ENCODE measurements at places on chromosomes 11 and 22.

DNA sequence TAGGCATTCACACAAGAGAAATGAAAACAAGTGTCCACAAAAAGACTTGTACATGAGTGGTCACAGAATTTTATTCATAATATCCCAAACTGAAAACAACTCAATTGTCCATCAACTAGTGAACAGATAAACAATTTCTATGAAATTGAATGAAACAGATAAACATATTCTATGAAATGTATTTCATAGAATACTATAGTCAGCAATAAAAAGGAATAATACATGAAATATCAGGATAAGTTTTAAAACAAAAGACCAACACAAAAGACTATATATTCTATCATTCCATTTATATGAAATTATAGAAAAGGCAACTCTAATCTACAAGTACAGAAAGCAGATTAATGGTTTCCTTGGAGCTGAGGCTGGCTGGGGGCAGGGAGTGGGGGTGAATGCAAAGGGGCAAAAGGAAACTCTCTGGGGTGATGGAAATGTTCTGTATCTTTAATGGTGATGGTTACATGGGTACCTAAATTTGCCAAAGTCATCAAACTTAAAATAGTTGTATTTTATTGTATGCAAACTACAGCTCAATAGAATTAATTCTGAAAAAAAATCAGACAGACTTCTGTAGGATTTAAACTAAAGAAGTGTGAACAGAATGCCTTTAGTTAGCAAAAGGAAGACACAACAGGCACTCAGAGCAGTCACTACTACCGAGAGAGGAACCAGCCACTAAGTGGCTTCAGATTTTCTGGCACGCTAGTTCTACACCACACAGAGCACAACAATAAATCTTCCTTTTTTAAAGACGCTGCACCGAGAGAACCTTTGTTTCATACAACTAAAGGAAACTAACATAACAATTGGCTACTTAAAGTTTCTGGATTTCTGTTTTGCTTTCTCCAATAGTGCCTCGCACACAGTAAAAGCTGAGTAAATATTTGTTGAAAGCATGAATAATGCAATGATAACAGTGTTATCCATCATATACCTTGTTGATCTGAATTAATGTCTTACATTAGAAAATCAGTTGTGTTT is 15.4 kb downstream of the CCDC34 start:
- no peak for DNase-seq

GRCh38 chr11:2728663-2729332 is 29.0 kb upstream of the KCNQ1OT1 start:
- no peak for DNase-seq

DNA sequence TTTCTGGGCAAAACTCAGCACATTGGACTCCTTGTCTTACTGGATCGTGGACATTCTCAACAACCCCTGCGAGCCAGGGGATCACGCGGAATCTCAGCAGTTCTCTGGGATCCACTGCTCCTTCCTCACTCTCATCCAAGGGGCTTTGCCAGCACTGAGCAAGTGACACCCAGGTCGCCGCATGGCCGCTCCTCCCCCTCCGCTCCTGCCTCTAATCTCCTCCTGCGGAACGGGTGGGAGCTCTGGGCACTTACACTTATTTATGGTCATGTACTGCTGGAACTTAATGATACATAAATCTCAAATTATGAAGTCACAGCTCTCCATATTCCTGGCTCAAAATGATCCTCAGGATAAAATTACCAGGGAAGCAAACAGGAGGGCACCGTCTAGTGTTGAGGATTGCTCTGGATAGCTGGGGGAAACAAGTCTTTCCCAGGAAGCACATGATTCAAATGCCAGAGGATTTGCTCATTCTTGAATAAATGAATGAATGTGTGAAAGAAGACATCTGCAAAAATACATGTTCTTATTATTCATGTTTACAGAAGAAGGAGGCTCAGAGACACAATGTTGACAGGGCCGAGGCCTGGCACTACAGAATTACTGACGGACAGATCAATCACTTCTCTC is 1077.3 kb downstream of the TBC1D22A start:
- peak; percentile 74 for DNase-seq

DNA sequence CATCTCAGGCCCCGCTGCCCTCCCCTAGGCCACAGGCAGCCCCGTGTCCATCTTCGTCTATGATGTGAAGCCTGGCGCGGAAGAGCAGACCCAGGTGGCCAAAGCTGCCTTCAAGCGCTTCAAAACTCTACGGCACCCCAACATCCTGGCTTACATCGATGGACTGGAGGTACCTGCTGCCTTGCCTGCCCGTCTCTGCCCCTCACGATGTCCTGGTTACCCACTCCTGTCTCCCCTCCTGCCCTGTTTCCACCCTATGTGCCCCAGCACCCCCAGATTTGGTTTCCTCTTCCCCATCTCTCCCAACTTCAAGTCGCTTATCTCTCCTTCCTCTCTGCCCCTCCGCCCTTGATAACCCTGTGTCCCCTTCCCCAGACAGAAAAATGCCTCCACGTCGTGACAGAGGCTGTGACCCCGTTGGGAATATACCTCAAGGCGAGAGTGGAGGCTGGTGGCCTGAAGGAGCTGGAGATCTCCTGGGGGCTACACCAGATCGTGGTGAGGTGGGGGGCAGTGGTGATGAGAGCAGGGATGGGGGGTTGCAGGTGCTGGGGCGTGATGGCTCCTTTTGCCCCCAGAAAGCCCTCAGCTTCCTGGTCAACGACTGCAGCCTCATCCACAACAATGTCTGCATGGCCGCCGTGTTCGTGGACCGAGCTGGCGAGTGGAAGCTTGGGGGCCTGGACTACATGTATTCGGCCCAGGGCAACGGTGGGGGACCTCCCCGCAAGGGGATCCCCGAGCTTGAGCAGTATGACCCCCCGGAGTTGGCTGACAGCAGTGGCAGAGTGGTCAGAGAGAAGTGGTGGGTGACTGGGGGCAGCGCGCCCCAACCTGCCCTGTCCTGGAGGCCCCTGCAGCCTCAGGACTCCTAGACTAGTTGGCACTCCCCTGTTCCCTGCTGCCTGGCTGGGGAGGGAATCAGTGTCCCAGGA is 930 bp downstream of the SCYL1 start:
- DNase-seq, result no peak

DNA sequence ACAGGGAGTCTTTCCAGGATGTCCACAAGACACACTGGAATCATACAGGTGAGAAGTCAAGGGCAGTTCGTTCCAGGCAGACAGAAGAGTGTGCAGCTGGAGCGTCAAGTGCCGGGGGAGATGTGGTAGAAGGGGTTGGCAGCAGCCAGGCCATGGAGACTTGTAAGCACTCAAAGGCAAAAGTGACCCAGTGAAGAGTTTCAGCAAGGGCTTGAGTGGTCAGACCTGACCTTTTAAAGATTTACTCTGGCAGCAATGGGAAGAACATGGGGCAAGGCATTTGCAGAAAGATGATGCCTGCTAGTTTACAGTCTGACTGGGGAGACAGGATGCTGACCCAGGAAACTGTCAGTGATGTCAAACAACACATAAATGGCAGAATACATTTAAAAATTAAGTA is 29.0 kb downstream of the P4HA3 start:
- DNase-seq, result no peak

Measured in NCI-H82 (cell line).